ENCODE measurements at places on chromosomes 7 and 10.

GRCh38 chr10:32376097-32376496 lies 29.1 kb upstream of the EPC1 start:
- DNase-seq, result no peak

DNA sequence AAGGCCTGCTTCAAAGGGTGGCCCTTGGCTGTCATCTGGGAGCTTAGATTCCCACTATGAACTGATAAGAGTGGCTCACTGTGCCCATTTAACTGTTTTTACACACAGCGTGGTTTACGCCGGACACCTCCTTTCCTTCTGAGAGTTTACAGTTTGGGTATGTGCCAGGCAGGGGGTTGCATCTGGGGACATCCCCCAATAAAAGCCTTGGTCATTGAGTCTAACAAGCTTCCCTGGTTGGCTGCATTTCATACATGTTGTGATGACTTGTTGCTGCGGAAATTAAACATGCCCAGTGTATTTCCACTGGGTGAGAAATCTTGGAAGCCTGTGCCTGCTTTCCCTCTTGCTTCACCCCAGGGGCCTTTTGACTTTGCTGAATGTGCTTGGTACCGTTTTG lies 264.1 kb upstream of the NPY start:
- no peak for DNase-seq

GRCh38 chr7:124403587-124403986 lies 362.0 kb downstream of the GPR37 start:
- no peak for DNase-seq

DNA sequence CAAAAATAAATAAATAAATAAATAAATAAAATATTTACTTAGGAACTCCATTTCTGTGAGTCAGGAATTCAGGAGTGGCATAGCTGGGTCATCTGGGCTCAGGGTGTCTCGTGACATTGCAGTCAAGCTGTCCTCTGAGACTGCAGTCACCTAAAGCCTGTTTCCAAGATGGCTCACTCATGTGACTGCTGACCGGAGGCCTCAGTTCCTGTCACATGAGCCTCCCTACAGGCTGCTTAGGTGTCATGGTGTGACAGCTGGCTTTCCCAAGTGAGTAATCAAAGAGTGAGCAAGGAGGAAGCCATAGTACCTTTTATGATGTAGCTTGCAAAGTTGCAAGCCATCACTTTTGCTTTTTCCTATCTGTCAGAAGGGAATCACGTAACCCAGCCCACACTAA lies 128.6 kb upstream of the KCTD7 start:
- DNase-seq, result no peak

DNA sequence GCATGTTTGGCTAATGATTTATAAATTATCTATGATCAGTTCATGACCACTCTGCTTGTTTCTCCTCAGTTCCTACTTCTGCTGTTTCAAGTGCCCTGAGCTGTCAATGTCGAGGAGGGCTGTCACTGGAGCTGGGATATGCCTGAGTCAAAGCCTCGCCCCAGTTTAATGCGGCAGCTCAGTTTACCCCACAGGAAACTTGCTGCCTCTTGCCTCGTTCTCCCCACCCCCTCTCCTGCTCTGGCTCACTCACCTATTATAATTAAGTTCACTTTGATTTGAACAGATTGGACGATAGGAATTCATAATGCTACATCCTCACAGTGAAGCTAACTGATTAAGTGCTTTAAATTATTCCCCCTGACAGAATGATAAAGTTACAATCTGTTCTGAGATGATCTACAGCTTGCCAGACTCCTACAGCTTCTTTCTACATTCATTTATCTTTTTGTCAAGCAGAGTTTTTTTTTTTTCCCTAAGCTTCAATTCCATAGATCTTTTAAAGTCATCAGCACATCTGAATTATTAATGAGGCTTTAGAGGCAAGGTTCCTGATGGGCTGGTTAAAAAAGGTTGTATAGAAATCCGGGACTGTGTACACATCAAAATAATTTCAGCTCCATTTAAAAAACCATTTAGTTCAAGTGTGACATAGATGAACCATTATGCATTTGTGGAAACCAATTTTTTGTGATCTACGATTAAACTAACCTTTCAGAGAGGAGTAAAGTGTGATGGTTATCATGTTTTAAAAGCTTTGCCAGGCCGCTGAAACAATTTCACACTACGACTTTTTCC lies 758.3 kb downstream of the KCNMA1 start:
- DNase-seq, result no peak

- no peak for DNase-seq
Observed at GRCh38 chr7:95993380-95993779, 221.0 kb downstream of the DYNC1I1 start.

- DNase-seq, result no peak
Observed at GRCh38 chr10:86365346-86366032, 1.1 kb downstream of the GRID1 start.

GRCh38 chr10:44759122-44759521 lies 152.0 kb upstream of the TMEM72 start:
- no peak for DNase-seq

- no peak for DNase-seq
Observed at GRCh38 chr7:157276731-157277562, 59.9 kb upstream of the DNAJB6 start.

GRCh38 chr10:60542657-60543056 lies 153.0 kb upstream of the ANK3 start:
- DNase-seq, result no peak

- peak; percentile 35 for DNase-seq
Observed at GRCh38 chr10:125159932-125160855, at the start of gene CTBP2. TSS of gene CTBP2 (minus strand) at chr10:125160563.

DNA sequence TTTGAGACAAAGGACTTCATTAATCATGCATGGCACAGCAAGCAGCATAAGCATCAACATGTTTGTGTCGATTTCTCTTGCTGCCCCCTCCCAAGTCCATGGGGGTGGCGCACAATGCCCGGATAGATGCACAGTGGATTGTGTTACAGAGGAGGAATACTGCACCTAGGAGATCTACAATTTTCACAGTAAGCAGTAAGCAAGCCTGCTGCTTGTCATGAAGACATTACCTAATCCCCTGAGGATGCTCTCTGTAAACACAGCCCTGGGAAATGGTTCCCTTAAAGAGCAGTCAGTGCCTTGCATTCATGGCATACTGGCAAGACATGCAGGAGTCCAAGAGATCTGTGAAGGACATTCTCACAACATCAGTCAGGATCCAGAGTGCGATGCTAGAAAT lies 137.7 kb downstream of the ETV1 start:
- peak; percentile 25 for DNase-seq

DNA sequence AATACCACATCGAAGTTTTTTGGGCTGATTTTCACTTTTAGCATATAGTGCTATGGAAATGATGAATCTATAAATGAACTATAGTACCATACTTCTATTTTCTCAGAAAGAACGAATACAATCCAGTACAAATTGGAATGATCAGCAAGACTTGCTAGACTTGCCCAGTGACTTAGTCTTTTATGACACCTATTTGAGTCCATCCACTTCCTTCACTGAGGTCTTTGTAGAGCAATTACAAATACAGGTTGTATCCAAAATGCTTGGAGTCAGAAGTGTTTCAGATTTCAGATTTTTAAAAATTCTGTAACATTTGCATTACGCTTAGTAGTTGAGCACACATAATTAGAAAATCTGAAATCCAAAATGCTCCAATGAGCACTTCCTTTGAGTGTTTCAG lies 104.3 kb downstream of the NRBF2 start:
- no peak for DNase-seq

DNA sequence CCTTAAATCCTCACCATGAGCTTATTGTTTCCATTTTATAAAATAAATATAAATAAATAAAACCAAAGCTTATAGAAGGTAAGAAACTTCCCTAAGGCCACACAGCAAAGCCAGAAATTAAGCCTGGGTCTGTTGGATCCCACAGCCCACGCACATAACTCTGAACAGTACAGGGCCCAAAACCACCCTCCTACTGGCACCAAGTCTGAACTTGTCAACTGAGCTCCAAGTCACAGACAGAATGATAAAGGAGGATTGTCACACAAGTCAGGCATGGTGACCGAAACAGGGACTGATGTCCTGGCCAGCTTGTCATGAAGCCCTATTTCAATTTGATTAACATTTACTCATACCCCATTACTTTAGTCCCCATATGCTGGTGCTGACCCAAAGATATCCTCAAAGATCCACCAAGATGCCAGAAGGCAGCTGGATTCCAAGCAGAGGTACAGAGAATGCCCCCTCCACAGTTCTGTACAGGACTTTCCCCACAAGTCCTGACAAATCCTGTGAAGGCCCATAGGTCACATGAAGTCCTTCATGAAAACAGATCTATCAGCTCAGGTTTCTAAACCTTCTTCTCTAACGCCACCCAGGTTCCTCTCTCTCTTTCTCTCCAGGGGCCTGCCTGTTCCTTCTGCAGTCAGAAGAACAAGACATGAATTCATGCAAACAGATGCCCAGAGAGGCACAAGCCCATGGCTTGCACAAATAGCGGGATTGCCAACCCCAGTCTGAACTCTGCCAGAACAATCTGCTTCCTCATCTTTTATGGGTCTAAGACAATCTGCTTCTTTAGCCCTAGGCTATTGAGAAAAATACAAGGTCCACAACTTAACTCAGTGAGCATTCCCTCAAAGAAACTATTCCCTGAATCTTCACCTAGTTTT lies 60.9 kb downstream of the GLI3 start:
- no peak for DNase-seq

DNA sequence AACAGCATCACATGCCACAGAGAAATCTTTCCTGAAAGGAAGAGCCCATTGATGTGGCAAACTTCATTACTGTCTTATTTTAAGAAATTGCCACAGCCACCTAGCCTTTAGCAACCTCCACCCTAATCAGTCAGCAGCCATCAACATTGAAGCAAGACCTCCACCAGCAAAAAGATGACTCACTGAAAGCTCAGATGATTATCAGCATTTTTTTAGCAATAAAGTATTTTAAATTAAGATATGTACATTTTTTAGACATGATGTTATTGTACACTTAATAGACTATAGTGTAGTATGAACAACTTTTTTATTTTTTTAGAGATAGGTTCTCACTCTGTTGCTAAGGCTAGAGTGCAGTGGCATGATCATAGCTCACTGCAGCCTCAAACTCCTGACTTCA lies 14.8 kb downstream of the STEAP1B start:
- no peak for DNase-seq

- DNase-seq, result peak; percentile 4
Observed at GRCh38 chr10:98170249-98171117, 36.0 kb downstream of the R3HCC1L start.

- DNase-seq, result no peak
Observed at GRCh38 chr7:124497176-124497575, 268.4 kb downstream of the GPR37 start.

GRCh38 chr10:124270530-124271327 lies 148.0 kb downstream of the OAT start:
- DNase-seq, result no peak
